H1 (cell line): ENCODE measurements at places on chromosomes 6 and 20. TPM values are rescaled to one million over a fixed set of nuclear protein-coding genes. Genes with fewer than 3 reads are reported as not detected.

DNA sequence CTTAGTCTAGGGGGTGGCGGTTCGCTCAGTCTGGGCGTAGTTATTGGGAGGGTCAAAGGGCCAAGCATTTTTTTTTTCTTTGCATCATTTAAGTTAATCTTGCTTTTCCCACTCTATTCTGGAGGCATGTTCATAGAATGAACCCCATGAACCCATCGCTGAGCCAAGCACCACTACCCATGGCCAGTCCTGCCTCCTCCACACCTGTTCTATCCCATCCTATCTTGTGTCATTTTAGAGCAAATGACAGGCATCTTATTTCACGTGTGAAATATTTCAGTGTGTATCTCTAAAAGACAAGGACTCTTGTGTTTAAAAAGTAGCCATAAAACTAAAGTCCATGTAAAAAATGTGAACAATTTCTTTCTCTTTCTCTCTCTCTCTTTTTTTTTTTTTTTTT lies 13.9 kb downstream of the SRC start:
- no peaks in the 10 kb centered on the region for H3K36me3 ChIP-seq
- H3K4me1 ChIP-seq: peaks cover 6% of the 10 kb centered on the region; the same call in 1 of the 2 replicates
- H3K27ac ChIP-seq: no peak overlapping the region
- DNase-seq: no peak
- H3K27me3 ChIP-seq: no peaks in the 10 kb centered on the region

- H3K4me1 ChIP-seq: no peaks in the 10 kb centered on the region
- H3K4me3 ChIP-seq: no peak overlapping the region
- DNase-seq: no peak
- no peaks in the 10 kb centered on the region for H3K36me3 ChIP-seq
Observed at GRCh38 chr6:125944434-125944816, 12.1 kb upstream of the HINT3 start.

- H3K27ac ChIP-seq: no peak overlapping the region
- no peak for DNase-seq
- no peaks in the 10 kb centered on the region for H3K27me3 ChIP-seq
Observed at GRCh38 chr6:70160276-70160675, 142.6 kb downstream of the COL9A1 start.

GRCh38 chr20:6819599-6819998 lies 52.1 kb downstream of the BMP2 start:
- no peaks in the 10 kb centered on the region for H3K36me3 ChIP-seq
- H3K4me1 ChIP-seq: 0 out of 2 replicates have a peak, but pooled peaks cover under 1% of the 10 kb centered on the region

GRCh38 chr20:58213716-58214115 lies 14.7 kb downstream of the ANKRD60 start:
- H3K27ac ChIP-seq: no peak overlapping the region
- H3K4me1 ChIP-seq: no peaks in the 10 kb centered on the region
- H3K36me3 ChIP-seq: no peaks in the 10 kb centered on the region
- no peak overlapping the region for H3K4me3 ChIP-seq
- no peak for DNase-seq

DNA sequence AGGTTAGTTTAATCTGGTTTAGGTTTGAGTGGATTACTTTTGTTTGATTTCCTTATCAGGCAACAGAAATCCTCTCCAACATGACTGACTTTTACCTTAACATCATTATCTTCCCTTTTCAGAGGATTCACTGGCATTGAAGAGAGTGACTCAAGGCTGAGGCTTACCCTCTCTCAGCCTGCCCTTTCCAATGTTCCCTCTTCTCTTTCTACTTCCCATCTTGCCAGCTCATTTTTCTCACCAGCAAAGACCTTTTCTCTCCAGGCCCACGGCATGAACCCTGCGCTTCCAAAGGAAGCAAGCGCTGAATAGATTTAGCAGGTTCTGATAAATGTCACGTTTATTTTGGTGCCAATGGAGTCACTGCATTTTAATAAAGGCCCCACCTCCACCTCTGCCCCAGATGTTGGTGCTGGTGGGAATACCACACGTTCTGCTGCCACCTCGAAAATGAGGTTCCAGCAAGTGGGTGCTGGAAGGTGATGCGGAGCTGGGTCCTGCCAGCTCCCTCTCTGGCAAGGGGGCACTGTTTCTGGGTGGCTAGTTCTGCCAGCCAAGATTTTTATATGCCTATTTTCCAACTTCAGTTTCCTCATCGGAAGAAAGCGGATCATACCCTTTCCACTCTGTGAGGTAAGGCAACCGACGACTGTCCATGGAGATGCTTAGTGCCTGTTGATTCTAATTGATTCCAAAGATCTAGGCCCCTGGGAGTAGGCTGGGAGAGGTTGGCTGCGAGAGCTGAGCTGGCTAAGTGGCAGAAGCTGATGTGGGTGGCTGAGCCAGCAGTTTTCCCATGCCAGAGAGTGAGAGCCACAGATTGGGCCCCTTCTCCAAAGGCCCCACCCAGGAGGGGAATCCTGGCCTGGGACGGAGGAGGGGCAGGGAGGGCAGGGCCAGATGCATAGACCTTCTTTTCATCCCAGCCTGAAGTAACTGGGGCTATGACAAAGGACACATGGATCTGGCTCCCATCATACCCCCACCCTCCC lies 87.7 kb upstream of the MAFB start:
- no peaks in the 10 kb centered on the region for H3K36me3 ChIP-seq
- no peak overlapping the region for H3K4me3 ChIP-seq
- no peaks in the 10 kb centered on the region for H3K4me1 ChIP-seq
- no peak overlapping the region for H3K27ac ChIP-seq
- no peaks in the 10 kb centered on the region for H3K27me3 ChIP-seq

GRCh38 chr20:32396646-32397160 lies 38.6 kb downstream of the ASXL1 start:
- no peaks in the 10 kb centered on the region for H3K27me3 ChIP-seq
- no peak for DNase-seq
- H3K4me1 ChIP-seq: no peaks in the 10 kb centered on the region
- no peak overlapping the region for H3K27ac ChIP-seq
- H3K4me3 ChIP-seq: no peak overlapping the region

GRCh38 chr6:42295181-42295580 lies 77.5 kb upstream of the MRPS10 start:
- no peak overlapping the region for H3K27ac ChIP-seq
- no peak for DNase-seq
- no peaks in the 10 kb centered on the region for H3K27me3 ChIP-seq

DNA sequence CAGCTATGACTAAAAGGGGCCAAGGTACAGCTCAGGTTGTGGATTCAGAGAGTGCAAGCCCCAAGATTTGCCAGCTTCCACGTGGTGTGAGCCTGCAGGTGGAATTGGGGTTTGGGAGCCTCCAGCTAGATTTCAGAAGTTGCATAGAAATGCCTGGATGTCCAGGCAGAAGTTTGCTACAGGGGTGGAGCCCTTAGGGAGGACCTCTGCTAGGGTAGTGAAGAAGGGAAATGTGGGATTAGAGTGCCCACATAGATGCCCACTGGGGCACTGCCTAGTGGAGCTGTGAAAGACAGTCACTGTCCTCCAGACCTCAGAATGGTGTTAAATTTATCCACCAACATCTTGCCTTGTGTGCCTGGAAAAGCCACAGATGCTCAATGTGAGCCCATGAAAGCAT lies 255.1 kb downstream of the BMP2 start:
- no peaks in the 10 kb centered on the region for H3K27me3 ChIP-seq
- no peak for DNase-seq
- no peak overlapping the region for H3K4me3 ChIP-seq
- H3K36me3 ChIP-seq: no peaks in the 10 kb centered on the region
- H3K27ac ChIP-seq: no peak overlapping the region
- H3K4me1 ChIP-seq: no peaks in the 10 kb centered on the region

- no peak for DNase-seq
- H3K36me3 ChIP-seq: peaks cover 39% of the 10 kb centered on the region
- no peak overlapping the region for H3K4me3 ChIP-seq
- no peaks in the 10 kb centered on the region; the same call in 1 of the 2 replicates for H3K4me1 ChIP-seq
- H3K27me3 ChIP-seq: no peaks in the 10 kb centered on the region
- no peak overlapping the region for H3K27ac ChIP-seq
Observed at GRCh38 chr6:158625881-158626305, 18.6 kb downstream of the DYNLT1 start.

GRCh38 chr20:46435146-46435545 lies 28.7 kb upstream of the ELMO2 start:
- H3K4me3 ChIP-seq: no peak overlapping the region
- H3K27ac ChIP-seq: no peak overlapping the region
- H3K27me3 ChIP-seq: no peaks in the 10 kb centered on the region
- no peak for DNase-seq
- no peaks in the 10 kb centered on the region for H3K36me3 ChIP-seq
- no peaks in the 10 kb centered on the region for H3K4me1 ChIP-seq

- H3K36me3 ChIP-seq: peaks cover 2% of the 10 kb centered on the region; the same call in 1 of the 2 replicates
- H3K27ac ChIP-seq: no peak overlapping the region
- no peak overlapping the region for H3K4me3 ChIP-seq
- H3K27me3 ChIP-seq: no peaks in the 10 kb centered on the region
- DNase-seq: no peak
- H3K4me1 ChIP-seq: no peaks in the 10 kb centered on the region
Observed at GRCh38 chr6:132464538-132465256, 48.2 kb downstream of the STX7 start.

DNA sequence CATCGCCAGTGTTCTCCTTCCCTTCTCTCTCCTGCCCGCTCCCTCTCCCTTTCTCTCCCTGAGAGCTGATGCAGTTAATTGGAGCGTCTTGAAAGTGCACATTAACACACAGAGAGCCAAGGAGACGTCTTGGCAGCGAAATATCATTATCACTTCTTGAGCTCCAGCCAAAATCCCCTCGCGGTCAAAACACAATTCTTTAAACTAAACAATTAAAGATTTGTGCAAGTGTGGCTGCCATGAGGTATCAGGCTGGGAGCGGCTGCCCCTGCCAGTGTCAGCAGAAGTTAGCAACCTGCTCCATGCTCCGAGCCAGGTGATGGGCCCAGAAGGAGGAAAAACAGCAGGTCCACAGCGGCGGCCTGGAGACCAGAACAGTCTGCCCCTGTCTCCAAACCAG lies 100.9 kb upstream of the FOXP4 start:
- H3K4me1 ChIP-seq: peaks cover 10% of the 10 kb centered on the region
- H3K27ac ChIP-seq: no peak overlapping the region
- no peak overlapping the region for H3K4me3 ChIP-seq
- no peak for DNase-seq

DNA sequence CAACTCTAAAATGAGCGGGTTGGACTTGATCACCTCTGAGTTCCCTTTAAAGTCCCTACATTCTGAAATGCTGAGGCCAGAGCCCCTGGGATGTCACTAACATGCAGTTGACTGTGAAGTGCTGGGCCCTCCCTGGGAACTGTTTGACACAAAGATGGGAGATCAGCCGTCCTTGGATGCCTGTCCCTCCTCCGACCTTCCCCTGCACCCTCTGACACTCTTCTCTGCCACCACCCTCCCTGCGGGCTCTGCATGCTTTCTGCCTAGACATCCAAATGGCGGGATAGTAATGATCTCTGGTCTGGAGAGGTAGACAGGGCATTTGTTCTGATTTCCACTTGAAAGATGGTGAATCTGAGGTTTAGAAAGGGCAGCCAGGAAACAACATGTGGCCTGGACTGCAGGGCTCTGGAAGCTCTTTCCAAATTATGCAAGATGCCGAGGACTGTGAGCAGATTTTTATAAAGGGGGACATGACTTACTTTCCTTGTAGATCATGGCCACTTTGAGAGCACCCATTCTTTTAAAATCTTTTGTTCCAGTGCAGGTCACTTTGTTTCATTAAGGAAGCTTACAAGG lies 113.2 kb downstream of the ZDHHC14 start:
- DNase-seq: no peak
- H3K4me1 ChIP-seq: peaks cover 8% of the 10 kb centered on the region; the same call in 1 of the 2 replicates
- no peak overlapping the region for H3K27ac ChIP-seq
- H3K27me3 ChIP-seq: no peaks in the 10 kb centered on the region

The ECT2L gene
- total RNA-seq: not detected in 2 replicates

The RIPPLY2 gene
- 0.74 and 1.9 TPM in 2 replicates for total RNA-seq

The ID1 gene
- 120 and 131 TPM in 2 replicates for total RNA-seq

The CLDN20 gene
- not detected in 2 replicates for total RNA-seq

The SNAP25 gene
- total RNA-seq: 0.52 and 0.69 TPM in 2 replicates
